ENCODE measurements at places on chromosomes 2 and 18.

- no peak for ATAC-seq
Measured at GRCh38 chr2:64607381-64608304, 46.1 kb downstream of the SERTAD2 start.

- peak; percentile 96 for ATAC-seq
Measured at GRCh38 chr18:45783097-45784075, 42.1 kb upstream of the SIGLEC15 start.

GRCh38 chr2:168450732-168451131 is 5.3 kb upstream of the CERS6 start:
- no peak for ATAC-seq

DNA sequence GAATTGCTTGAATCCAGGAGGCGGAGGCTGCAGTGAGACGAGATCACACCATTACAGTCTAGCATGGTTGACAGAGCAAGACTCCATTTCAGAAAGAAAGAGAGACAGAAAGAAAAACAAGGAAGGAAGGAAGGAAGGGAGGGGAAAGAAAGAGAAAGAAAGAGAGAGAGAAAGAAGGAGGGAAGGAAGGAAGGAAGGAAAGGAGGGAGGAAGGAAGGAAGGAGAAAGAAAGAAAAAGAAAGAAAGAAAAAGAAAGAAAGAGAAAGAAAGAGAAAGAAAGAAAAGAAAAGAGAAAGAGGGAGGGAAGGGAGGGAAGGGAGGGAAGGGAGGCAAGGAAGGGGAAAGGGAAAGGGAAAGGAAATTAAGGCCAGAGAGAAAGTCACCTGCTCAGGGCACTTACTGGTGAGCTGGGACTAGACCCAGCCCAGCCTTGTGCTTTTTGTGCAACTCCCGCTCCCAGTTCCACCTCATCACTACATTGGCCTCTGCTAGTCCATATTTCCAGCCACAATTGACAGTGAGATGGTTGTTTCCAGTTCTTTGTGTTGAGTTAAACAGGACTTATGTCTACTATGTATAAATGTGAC is 35.7 kb downstream of the MOGAT1 start:
- ATAC-seq: peak; percentile 79

- ATAC-seq: no peak
Measured at GRCh38 chr2:222878301-222878876, 17.6 kb downstream of the ACSL3 start.

DNA sequence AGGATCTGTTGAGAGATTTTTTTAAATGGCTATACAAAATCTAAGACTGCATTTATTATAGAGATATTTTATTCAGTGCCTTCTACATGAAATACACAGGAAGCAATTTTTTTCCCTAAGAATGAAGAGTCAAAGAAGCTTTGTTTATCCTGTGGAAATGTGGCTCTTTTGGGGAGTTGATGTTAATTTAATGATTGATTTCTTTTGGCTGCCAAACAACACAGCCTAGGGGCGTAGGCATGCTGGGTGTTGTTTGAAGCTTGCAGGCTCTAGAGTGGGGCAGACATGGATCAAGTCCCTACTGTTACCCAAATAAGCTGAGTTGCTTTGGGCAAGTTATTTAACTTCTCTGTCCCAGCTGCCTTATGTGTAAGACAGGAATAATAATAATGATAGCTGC is 21.1 kb upstream of the PLEK start:
- no peak for ATAC-seq

DNA sequence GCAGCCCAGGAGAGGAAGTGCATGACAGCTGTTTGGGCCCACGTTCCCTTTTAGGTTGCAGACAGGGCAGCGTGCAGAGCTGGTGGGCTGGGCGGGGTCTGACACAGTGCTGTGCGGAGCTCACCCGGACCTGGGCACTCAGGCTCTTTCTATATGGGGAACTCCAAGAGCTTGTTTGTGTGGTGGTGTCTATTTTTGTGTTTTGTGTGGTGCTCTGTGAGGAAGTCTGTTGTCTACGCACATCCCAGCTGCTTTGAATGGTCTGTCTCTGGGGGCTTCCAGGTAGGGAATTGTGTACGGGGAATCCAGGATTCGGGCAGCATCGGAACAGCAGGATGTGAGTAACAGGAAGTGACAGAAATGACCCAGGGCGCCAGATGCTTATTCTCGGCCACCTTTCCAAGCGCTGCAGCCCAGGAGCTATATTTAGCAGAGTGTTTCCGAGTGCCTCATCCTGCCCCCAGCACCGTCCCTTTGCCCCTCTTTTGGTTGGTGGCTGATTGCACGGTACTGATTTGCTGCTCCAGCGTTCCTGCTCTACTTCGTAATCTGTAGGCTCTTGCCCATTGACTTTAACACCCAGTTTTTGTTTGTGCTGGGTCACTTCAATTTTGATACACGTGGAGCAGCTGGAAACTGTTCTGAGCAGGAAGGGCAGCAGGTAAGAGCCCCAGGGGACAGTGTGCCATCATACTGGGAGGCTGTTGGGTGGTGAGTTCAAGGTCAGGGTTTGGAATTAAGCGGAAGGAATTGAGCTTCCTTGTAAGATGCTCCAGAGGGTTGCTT is 64.7 kb downstream of the DGKD start:
- ATAC-seq: peak; percentile 39

DNA sequence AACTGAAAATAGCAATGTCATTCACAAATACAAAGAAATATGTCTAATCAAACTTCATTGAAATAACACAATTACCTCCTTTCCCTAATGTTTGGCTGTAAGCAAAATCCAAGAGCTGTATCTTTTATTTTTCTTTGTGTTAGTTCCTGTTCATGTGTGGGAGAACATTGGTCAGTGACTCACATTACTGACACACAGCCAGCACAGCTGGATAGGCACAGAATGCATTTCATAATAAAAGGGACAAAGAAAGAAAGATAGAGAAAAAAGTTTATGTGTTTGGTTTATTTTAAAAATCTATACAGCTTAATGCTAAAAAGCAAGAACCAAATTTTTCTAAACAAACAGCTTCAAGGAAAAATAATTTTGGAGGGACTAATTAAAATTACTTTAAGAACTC is 185.6 kb upstream of the COL3A1 start:
- 0 out of 3 replicates have a peak, but pooled peaks have one; percentile 27 for ATAC-seq

- no peak for ATAC-seq
Measured at GRCh38 chr2:240254337-240255164, 114.1 kb upstream of the OTOS start.

DNA sequence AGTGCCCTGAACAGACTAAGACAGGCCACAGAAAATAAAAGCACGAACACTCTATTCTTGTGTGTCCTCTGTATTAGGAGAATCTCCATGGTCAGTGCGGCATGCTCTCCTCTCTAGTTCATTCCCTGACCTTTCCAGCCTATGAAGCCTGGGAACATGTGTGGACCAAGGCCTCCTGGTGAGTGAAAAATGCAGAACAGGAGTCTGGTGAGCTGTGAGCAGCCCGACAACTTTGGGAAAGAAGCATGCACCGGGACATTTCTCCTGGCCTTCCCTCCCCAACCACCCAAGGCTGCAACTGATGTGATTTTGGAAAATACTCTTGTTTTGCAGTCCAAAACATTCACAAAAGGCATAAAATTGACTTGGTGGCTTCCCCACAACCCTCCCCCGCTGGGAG is 878.3 kb upstream of the ID2 start:
- no peak for ATAC-seq

DNA sequence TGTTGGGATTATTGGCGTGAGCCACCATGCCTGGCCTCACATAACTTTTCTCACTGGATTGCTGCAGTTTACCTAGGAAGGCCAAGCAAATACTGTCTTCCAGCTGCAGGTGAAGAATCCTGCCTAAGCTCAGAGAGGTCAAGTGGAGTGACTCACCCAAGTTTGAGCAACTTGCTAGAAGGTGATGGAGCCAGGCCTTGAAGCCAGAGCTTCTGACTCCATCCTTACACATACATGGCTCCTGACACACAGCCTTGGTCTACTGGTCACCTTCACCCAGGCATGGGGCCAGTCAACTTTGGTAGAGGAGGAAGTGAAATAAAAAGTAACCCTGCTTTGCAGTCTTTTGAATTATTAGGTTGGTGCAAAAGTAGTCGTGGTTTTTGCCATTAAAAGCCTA is 93.5 kb downstream of the VWA3B start:
- ATAC-seq: no peak

DNA sequence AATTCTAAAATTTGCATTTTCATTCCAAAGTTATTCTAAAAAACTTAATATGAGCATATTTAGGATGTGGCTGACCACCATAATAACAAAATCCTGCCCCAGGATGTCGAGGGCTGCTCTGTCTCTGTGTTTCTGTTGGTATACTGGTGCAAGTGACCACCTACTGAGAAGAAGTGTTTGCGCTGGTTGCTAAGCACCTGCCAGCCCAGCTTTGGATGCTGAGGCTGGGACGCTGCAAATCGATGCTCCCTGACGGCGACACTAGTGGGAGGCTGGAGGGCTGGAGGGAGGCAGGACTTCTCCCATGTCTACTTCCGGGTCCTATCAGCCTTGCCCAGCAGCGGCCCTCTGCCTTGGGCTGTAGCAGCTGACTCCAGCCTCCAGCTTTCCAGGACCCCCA is 45.0 kb downstream of the LAMA1 start:
- no peak for ATAC-seq

GRCh38 chr2:96875498-96876268 is 5.8 kb upstream of the SEMA4C start:
- ATAC-seq: peak; percentile 25

DNA sequence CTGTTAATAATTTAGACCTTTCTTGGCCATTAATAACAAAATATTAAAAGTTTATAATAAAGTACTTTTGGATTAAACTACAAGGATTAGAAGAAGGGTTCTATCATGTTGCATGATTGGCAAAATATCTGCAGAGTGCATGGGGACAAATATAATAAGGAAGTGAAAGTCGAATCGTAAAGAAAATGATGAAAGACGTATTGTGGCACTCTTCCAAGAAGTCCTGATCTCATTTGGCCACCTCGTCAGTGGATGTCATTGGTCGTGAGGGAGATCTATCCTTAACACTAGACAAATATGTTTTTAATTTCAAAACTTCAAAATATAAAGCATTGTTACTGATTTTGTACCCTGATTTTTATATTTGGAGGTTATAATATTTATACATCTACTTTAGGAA is 197.7 kb upstream of the STON1 start:
- no peak for ATAC-seq

- no peak for ATAC-seq
Measured at GRCh38 chr18:73944715-73945114, 202.9 kb downstream of the FBXO15 start.

GRCh38 chr2:120669121-120669952 is 66.3 kb upstream of the GLI2 start:
- peak; percentile 35 for ATAC-seq

DNA sequence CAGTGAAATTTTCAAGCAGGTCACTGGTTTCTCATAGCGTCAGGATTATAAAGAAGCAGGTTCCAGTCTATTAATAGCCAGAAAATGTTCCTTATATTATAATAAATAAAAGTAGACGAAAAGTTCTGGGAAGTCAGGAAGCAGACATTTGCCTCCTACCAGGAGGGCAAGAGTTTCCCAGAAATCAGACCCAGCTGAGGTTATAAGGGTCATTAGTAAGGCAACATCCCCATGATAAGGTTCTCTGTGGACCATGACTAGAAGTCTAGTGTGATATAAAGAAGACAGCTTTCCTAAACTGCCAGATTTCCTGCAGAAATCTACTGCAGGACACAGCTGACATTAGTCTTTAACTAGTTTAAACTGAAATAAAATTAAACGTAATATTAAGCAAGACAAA is 210.1 kb upstream of the STK17B start:
- ATAC-seq: no peak

DNA sequence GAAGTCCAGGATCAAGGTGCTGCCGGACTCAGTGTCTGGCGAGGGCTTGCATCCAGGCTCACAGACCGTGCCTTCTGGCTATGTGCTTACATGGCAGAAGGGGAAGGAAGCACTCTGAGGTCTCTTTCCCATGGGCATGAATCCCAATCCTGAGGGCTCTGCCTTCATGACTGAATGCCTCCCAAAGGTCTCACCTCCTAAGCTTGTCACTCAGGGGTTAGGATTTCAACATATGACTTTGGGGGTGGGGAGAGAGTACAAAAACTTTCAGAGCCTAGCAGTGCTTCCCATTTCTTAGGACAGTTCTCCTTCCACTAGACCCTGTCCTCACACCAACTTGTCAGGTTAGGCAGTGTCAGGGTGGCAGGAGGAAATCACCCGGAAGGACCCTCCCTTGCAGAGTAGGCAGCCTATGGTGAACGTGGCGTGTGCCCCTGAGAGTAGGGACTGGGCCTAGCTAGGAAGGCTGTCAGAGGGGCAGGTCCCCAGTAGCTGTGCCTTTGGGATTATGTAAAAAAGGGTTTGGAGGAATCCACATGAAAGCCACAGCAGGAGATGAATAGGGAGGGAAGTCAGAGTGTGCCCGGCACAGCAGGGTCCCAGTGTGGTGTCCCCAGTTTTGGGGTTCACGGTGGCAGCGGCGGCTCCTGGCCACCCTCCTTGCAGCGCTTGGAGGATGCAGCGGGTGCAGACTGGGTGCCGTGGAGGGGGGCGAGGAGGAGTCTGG is 233.3 kb downstream of the LDLRAD4 start:
- peak; percentile 6 for ATAC-seq

- ATAC-seq: peak; percentile 70
Measured at GRCh38 chr18:47754311-47755101, 176.0 kb downstream of the SMAD2 start.

DNA sequence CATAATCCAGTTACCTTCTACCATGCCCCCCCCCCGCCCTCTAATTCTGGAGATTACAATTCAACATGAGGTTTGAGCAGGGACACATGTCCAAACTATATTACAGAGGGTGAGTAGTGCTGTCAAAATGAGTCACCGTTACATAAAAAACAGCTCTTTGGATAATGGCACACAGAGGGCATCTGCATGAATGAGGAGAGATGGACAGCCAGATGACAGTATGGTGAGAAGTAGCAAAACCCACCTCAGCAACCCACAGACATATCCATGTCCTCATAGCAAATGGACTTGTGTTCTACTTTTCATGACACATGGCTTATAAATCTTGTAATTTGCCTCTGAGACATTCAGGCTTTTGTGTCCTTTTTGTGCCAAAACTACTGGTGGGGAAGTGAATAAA is 132.0 kb downstream of the EML6 start:
- ATAC-seq: no peak

GRCh38 chr2:48089644-48090043 is 183.3 kb upstream of the FBXO11 start:
- ATAC-seq: peak; percentile 19

GRCh38 chr2:5236249-5236648 is 455.9 kb upstream of the SOX11 start:
- no peak for ATAC-seq

DNA sequence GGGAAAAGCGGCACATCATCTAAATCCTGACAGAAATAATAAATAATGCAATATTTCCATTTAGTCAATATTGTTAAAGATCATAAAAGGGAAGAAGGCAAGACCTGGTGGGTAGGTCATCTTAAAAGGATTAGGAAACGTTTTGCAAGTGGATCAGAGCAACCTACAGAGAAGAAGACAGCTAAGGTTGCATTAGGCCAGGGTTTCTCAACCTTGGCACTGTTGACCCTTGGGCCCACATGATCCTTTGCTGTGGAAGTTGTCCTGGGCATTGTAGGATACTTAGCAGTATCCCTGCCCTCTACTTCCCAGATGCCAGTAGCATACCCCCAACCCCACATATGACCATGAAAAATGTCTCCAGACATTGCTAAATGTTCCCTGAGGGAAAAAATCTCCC is 55.0 kb downstream of the KLF7 start:
- ATAC-seq: no peak

Measured in SK-N-SH treated with all-trans-retinoic acid at 6 μM for 48 hours (cell line).